Stimulated activated CD4-positive, alpha-beta T cell treated with anti-CD3 and anti-CD28 coated beads, Interleukin-12 subunit alpha, Interleukin-12 subunit beta, amount 100 ng/mL, for 48 hours (primary cell): ENCODE measurements at places on chromosomes 7 and 10.

- DNase-seq: peak; percentile 65
Measured at GRCh38 chr10:90911133-90912051, 9.5 kb downstream of the ANKRD1 start.

DNA sequence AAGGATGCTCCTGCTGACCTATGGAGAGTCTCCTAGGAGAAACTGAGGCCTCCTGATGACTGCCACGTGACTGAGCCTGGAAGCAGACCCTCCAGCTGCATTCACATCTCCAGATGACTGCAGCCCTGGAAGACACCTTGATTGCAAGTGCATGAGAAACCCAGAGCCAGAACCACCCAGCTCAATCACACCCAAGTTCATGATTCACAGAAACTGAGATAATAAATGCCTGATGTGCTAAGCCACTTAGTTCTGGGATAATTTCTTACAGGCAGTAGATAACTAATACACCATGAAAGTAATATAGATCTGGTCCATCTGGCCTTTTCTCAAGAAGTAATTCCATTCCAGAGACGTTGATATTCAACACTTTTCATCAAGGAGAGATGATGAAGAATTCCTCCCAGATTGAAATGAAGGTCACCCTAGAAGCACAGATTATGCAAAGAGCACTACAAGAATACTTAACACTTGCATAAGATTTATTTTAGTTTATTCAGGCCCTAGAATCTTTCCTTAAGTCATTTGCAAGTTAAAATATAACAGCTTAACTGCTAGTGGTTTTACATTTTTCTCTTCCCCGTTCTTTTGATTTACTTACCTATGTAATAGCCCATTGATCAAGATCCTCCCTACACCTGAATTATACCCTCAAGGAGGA lies 208.2 kb upstream of the INHBA start:
- no peak for DNase-seq

DNA sequence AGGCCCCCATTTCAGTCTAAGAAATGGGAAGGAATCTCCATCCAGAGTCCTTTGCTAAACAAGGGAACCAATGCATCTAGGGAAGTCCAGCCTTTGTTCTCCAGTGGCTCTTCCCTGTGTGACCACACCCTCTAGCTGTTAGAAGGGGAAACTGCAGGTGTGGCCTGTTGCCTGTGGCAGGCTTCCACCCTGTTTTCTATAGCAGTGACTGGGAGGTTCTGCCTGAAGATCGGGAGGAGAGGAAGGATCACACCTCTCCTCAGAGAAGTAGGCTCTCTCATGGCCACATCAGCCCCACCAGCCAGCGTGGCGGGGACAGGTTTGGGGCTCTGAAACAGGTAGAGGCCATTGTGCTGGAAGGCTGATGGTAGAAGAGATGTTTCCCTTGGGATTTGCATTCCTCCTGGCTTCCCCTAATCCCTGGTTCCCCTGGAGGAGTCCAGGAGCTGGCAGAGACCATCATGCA lies 47.7 kb upstream of the TRIM8 start:
- DNase-seq: peak; percentile 37

DNA sequence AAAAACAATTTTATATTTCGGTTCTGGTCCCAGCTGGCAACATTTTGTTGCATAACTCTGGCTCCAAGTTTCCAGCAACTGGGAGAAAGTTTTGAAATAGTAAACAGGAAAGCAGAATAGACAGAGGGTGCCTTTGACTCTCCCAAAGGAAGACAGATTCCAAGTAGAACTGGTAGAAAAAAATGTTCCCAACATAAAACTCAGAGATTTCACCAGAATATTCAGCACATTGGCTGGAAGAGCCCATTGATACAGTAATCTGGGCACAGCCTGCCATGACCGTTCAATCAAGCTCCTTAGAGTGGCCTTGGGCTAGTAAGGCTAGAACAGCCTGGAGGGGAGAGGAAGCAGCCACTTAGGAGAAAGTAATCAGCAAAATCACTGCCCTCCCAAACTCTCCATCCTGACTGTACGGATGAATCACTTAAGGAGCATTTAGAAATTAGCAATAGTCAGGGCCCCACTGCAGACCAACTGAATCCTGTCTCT lies 120.4 kb downstream of the CUBN start:
- DNase-seq: no peak

GRCh38 chr7:127119517-127119916 lies 133.2 kb downstream of the GRM8 start:
- DNase-seq: no peak

GRCh38 chr10:9834434-9834833 lies 1183.2 kb upstream of the CELF2 start:
- DNase-seq: no peak

GRCh38 chr10:76303682-76304316 lies 872.4 kb downstream of the LRMDA start:
- no peak for DNase-seq

DNA sequence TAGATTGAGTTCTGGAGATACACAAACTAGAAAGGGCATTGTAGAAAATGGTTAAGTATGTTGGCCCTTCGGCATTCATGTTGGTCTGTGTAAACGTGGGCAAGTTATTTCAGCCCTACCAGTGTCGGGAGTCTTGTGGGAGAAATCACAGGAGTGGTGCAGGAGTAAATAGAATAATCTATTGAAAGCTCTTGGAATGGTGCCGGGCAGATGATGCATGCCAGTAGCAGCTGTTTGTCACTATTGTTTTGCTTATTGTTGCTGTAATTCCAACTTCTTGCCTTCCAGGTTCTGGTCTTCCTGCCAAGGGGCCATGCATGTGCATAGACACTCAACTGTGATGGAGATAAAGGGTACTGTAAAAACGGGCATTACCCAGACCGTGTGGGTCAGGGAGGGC lies 259.4 kb downstream of the CAMK1D start:
- DNase-seq: no peak

DNA sequence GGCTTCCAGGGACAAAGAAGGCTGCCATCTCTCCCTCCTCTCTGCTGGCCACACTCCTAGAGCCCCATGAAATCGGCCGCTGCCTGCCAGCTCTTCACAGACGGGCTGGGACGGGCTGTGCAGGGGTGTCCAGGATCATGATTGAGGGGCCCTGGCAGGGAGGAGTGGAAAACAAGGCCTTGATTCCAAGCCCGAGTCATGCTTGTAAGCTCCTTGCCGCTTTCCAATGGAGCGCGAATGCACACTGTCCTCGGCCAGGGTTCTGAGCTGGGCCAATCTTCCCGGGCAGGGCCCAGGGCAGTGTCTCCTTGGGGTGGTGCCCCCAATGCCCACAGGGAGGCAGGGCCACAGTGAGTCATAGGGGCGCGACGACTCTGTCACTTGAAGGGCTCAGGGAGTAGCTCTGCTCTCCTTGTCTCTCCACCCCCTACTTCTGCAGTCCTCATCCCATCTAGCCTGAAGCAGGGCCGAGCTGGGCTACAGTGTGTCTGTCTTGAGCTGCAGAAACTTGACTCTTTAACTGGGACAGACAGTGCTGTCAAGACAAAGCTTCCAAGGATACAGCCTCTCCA lies 186.2 kb upstream of the SVIL start:
- DNase-seq: no peak

- no peak for DNase-seq
Measured at GRCh38 chr10:77711683-77712049, 74.1 kb upstream of the KCNMA1 start.

DNA sequence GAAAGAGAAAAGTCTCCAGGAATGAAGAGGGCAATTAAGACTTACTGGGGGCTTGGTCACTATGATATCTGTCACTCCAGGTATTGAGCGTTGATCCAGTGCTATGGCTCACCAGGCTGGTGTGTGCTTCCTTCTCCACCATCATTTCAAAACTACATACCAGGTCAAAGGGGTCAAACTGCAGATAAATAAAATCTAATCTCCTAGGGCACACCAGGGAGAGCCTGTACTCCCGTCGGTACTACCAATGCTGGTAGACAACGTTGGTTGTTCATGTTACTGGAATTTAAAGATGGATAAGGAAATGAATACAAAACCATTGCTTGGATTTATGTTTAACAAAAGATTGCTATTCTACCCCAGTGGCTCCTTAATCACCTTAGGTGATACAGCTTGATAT lies 118.3 kb downstream of the MYO3A start:
- no peak for DNase-seq

- no peak for DNase-seq
Measured at GRCh38 chr7:48454750-48455192, 283.5 kb downstream of the ABCA13 start.

DNA sequence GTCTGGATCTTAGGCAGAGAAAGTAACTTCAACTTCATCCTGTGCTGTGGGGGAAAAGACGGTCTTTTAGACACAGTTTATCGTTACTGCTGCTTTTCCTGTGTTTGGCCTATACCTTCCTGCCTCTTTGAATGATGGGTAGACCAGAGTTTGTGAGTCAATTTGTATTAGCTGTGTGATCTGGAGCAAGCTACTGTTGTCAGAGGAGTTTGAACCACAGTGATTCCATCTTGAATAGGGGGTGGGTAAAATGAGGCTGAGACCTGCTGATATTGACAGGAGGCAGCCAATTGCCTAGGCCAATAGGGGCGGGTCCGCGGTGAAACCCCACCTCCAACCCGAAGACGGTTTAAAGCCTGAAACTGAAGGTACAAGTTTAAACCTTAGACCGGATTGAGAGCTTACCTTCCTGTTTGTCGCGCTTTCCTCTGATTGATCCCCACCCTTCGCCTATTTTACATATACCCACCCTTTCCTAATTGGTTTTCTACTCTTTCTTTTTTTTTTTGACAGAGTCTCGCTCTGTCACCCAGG lies 35.8 kb upstream of the EIF4H start:
- no peak for DNase-seq

- DNase-seq: no peak
Measured at GRCh38 chr10:103397191-103397825, 882 bp downstream of the PDCD11 start.

- DNase-seq: no peak
Measured at GRCh38 chr7:17247357-17247756, 51.1 kb upstream of the AHR start.

- no peak for DNase-seq
Measured at GRCh38 chr10:82932451-82932850, 1057.5 kb downstream of the NRG3 start.

DNA sequence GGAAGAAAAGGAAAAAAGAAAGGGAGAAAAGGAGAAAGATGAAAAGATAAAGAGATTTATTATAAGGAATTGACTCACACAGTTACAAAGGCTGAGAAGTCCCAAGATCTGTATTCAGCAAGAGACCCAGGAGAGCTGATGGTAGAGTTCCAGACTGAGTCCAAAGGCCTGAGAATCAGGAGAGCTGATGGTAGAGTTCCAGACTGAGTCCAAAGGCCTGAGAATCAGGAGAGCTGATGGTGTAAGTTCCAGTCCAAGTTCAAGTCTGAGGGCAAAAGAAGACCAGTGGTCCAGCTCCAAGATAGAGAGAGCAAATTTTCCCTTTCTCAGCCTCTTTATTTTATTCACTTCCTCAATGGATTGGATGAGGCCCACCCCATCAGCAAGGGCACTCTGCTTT lies 97.3 kb upstream of the AOAH start:
- DNase-seq: no peak

GRCh38 chr10:118365702-118366101 lies 23.6 kb upstream of the FAM204A start:
- no peak for DNase-seq

DNA sequence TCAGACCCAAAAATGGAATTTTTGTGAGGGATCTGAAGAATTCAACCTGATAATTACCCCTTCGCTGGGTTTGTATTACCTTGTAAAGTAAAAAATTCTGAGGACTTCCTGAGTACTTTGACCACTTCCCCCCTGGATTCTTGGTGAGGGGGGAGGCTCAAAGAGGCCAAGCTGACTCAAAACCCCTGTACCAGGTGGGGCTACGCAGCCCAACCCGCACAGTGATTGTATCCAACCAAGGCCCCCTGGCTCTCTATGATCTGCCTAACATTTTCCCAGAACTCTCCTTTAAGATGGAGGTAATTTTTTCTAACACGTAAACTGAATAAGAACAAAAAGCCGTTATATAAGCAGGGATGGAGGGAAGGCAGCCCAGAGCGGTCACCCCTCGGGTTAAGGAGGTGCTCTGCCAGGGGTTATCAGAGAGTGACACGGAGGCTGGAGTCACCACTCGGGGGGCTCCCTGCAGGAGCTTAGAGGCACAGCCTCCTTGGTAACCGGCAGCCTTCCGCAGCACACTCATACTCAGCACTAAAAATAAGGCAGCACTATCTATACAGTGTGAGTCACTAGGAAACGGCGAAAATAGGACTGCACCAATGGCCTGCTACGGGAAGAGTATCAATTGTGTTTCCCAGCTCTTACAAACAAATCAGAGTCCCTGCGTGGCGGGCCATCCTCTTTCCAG lies 255.4 kb downstream of the ELMO1 start:
- DNase-seq: no peak

DNA sequence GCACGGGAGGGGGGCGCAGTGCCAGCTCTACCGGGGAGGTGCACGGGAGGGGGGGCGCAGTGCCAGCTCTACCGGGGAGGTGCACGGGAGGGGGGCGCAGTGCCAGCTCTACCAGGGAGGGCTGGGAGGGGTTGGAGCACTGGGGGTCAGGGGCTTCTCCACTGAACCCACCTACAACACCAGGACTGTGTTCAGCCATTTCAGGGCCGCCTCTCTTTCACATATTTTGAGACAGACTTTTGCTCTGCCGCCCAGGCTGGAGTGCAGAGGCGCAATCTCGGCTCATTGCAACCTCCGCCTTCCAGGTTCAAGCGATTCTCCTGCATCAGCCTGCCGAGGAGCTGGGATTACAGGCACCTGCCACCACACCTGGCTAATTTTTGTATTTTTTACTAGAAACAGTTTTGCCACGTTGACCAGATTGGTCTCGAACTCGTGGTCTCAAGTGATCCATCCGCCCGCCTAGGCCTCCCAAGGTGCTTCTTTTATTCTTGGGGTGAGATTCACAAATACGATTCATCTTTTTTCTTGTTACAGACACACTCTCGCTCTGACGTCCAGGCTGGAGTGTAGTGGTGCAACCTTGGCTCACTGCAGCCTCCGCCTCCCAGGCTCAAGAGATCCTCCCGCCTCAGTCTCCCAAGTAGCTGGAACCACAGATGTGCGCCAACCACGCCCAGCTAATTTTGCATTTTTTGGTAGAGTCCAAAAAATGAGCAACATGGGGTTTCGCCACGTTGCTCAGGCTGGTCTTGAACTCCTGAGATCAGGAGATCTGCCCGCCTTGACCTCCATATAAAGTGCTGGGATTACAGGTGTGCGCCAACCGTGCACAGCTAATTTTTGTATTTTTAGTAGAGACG lies 37.0 kb downstream of the ADAP1 start:
- no peak for DNase-seq

GRCh38 chr7:125661006-125661405 lies 731.4 kb upstream of the POT1 start:
- DNase-seq: no peak

DNA sequence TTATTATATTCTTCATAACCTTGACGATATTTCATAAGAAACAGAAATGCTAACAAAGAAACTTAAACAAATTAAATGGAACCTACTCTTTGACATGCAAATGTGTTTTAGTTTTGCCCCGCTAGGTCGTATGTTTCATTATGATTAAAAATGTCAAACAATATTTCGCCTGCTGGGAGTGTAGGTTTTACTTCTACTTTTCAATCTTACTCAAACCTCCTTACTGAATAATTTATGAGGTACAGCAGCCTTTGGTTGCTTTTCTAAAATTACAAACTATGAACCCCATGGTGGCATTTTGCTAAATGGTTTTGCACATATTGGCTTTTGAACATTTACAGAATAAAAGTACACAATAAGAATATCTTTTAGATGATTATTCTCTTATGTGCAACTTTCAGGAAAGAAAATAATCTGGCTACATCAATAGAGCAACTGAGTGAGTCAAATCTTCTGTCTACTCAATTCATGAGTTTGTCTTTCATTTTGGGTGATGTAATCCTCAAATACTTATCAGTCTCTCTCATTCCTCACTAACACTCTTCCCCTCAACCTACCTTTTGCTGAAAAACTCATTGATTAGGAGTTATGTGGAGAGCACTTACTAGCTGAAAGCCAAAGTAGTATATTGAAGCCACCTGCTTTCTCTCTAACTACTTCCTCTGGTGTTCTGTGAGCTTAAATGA lies 1226.4 kb downstream of the XPNPEP1 start:
- no peak for DNase-seq
